ENCODE measurements at places on chromosomes 2 and 18.

DNA sequence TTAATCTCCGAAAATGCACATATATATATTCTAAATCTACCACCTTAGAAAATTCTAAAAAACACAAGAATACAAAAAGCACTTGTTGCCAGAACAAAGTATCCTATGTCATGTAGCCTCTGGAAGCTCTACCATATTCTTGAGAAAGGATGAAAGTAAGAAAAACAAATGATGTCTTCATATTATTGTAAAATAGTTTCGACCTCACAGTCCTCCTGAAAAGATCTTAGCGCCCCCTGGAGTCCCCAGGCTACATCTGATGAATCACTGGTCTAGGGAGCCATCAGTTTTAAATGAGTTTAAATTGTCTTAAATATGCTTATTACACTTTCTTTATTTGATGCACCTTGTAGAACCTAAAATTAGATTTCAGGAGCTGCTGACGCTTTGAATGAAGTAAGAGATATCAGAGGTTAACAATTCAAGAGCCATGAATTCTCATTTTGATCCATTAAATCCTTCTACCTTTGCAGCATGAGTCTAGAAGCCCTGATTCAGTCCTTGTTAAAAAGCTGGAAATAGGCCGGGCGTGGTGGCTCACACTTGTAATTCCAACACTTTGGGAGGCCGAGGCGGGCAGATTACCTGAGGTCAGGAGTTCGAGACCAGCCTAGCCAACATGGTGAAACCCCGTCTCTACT is 138.8 kb downstream of the MCFD2 start:
- peak; percentile 40 for DNase-seq

DNA sequence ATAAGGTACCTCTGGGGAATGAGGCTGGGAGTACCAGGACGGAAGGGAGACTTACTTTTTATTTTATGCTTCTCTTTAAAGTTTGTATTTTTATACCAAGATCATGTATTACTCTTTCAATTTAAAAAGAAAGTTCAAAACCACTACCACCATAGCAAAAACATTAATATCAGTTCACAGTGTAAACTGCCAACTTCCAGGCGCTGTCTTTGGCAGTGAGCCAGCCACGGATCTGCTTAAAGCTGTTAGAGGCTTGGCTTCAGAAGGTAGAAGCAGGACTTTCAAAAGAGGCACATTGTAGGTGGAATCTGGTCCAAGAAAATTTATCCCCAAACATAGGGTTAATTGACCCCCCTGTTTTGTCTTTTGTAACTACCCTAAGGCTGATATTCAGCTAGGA is 74.8 kb downstream of the B3GNT2 start:
- no peak for DNase-seq

- no peak for DNase-seq
Measured at GRCh38 chr2:12076810-12077209, 330.4 kb downstream of the LPIN1 start.

DNA sequence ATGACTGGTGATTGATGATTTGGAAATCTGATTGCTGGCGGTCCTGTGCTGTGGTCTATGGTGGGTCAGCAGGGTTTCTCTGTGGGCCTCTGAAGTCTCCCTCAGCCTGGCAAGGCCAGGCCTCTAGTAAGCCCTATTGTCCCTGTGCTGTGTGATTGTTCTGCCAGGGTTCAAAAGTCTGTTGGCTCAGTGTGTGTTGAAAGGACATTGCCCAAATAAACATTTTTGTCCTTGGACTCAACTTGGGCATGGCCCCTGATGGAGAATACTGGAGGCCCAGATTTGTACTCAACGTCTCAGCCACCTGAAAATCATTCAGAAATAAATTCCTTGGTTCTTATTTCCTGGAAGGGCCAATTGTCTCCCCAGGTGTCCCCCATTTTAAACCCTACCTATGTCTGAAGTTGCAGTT is 74.4 kb downstream of the MAP4K4 start:
- DNase-seq: no peak

DNA sequence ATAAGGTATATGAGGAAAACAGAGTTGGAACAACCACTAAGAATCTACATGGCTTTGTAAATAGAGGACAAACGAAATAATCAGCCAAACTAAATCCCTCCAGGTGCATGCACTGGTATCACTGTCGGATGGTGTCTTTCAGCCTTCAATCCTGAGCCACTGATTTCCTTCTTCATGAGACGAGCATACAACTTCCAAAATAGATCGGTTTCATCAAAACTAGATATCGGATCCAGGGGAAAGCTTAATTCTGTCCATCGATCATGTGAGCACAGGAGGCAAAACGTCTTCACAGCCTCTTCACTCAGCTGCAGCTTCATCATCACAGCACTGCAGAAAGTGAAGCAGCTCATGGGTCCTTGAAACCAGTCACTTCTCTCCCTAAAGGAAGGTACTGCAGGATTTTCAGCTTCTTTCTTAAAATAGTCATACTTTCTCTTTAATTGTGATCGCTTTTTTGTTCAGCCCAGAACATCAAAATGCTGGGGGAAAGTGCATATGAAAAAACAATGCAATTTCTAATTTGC is 80.5 kb downstream of the DTNB start:
- no peak for DNase-seq

GRCh38 chr2:203328760-203329540 is 756 bp downstream of the ABI2 start:
- peak; percentile 42 for DNase-seq

DNA sequence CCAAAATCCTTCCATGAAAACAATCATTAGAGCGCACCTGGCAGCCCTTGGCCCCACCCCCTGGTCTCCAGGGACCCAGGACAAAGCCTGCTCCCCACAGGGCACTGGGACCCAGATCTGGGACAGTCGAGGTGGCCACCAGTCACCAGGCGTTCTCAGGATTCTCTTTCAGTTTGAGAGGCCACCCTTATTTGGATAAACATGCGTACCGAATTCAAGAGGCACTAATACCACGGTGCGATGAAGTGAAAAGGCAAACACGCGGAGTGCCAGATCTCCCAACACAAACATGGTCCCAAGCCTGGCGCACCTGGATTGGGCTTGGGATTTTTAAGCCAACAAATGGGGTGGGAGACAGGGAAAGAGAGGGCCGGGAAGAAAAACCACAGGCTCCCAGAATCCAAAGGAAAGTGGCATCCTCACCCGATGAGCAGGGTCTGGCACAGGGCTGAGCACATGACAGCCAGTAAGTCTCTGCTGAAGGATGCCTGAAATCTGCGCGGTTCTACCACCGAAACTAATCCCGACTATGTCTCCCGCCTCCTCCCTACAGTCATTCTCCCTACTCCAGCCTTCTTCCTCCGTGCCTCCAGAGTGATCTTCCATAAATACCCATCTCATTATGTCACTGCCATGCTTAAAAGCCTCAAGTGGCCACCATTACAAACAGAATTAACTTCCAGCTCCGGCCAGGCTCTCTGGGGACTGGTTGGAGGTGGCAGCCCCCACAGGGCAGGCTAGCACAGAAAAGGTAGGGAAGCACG is 60.9 kb upstream of the KLHL29 start:
- no peak for DNase-seq

DNA sequence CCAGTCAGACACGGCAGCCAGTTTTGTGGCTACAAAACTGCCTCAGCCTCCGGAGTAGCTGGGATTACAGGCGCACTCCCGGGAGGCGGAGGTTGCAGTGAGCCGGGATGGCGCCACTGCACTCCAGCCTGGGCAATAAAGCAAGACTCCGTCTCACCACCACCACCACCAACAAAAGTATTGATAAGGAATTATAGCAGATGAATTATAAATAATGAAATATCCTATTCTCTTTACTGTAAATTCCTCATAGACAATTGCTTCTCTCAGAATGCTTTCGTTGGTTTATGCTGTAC is 1.4 kb upstream of the FAM161A start:
- no peak for DNase-seq

DNA sequence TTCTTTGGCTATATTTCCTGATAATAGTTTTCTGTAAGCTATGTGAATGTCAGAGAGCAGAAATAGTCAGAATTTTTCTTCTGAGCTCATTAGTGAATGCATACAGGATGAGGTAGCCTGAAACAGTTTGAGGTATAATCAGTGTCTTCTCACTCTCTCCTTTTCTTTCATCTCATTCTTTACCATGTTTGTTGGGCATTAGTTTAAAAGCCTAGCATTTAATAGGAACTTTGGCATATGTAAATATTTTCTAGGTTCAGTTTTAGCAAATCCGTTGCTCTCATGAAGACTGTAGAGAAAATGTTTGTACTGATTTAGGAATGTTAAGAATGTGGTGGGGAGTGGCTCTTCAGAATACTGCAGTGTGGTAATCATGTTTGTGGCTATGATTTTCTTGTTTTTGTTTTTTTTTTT is 119.4 kb downstream of the PARD3B start:
- DNase-seq: no peak

DNA sequence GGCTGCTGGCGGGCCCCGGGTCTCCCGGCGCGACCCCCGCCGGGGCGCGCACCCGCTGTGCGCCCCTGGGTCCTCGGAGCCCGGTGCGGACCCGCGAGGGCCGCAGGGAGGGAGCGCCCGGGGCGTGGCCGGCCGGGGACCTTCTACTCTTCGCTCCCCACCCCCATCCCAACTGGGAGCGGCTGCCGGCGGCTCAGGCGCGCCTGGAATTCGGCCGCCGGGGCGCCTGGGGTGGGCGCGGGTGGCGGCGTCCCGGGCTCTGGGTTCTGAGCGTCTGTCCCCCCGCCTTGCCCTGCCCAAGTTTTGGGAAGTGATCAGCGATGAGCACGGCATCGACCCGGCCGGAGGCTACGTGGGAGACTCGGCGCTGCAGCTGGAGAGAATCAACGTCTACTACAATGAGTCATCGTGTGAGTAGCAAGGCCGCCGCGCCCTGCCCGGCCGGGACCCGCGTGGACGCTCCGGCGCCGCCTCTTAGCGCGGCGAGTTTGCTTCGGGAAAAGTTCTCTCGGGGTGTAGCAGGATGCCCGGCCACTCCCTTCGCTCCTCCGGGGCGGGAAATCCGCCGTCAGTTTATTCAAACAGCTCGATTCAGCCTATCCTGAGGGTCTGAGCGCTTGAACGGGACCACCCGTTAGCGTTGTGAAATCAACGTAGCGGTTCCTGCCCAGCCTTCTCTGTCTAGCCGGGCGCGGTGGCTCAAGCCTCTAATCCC is 502 bp downstream of the TUBB6 start:
- DNase-seq: no peak

DNA sequence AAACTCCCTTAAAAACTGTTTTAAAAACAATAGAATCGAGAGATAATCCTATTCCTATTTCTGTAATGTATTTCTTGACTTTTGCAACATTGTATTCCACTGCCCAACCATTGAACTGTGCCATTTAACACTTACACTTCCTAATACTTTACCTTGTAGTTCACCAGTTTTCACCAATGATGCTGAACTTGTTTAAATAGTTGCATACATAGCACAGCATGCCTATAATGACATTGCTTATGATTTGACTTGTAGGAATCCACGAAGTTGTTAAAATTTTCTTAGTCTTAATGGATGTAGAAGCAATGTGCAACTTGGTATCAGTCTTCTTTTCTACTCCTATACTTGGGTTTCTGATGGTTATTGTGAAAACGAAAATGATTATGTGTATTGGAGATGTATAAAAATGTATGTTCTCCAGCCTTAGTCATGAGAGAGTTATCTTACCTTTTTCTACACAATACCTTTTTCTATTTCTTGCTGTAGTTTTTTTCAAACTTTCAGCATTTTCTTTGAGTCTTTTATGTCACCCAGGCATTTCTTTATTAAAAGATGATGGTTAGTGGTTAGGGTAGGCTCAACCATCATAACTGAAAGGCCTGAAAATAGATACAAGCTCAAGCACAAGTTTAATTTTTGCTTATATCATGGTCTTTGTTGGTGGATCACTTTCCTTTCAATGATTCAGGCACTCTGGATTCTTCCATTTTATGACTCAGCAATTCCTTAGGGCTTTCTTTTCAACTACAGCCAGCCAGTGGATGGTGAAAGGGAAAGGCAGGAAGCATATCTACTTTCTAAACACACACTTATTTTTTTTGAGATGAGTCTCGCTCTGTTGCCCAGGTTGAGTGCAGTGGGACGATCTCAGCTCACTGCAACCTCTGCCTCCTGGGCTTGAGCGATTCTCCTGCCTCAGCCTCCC is 9.4 kb downstream of the GPD2 start:
- peak; percentile 68 for DNase-seq

DNA sequence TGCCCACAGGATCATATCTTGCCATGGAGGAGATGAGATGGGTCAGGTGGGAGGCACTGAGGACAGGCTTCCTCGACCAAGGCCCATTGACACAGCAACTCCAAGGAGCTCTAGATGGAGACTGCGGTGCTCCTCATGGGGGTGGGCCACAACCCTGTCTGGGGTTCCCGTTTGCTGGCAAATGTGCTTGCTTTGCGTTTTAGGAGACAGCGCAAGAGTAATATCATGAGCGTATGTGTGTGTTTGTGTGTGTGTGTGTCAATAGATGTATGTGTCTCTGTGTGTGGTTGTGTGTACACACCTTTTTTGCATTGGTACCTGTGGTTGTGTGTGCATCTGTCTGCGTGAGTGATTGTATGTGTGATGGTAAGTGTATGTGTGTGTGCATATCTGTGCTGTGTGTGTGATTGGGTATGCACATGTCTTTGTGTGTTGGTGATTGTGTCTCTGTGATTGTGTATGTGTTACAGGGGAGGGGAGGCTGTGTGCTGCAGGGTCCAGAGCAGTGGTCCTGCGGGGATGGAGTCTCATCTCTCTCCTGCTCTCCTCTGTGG is 4.4 kb downstream of the FBLN7 start:
- no peak for DNase-seq

GRCh38 chr2:62302631-62303435 is 106.9 kb downstream of the B3GNT2 start:
- no peak for DNase-seq

DNA sequence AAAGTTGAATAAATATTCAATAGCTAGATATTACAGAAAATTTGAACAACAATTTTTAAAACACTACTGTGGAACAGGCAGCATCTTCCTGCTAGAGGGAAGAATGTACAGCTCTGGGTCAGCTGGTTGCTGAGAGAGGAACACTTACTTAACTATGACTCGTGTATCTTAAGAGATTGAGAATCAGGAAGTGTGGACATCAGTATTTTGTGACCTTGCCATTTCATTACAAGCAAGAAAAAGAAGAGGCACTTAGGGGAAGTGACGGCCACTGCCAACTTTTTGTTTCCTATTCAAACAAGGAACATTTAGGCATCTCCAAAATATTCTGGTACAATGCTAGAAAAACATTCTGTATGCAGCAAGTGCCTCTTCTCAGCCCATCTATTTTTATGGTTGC is 45.9 kb downstream of the ITPRID2 start:
- no peak for DNase-seq

GRCh38 chr2:190486037-190486623 is 48.4 kb downstream of the NEMP2 start:
- no peak for DNase-seq

GRCh38 chr2:168052773-168053172 is 194.6 kb downstream of the STK39 start:
- no peak for DNase-seq

DNA sequence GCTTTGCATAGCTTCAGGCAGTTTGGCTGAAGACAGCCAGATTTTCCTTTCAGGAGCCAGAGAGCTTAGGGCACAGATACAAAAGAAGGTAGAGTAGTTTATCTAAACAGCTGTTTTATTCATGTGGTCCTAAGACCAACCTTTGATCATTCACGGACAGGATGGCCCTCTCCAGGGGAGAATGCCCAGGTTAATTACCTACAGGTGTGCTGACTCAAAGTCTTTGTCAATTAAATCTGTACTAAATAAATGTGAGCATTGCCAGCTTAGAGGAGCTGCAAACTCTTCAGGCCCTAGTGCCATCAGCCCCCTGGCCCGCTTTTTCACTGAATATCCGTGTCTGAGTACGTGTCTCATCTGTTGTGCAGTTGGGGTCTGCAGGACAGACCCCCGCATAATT is 554.7 kb downstream of the NUP35 start:
- no peak for DNase-seq

GRCh38 chr2:100603948-100604633 is 41.3 kb downstream of the PDCL3 start:
- DNase-seq: peak; percentile 48

GRCh38 chr2:237280229-237280628 is 133.7 kb downstream of the COL6A3 start:
- DNase-seq: no peak
